GM23338 (cell line): ENCODE measurements at places on chromosomes 6 and 20. TPM values are rescaled to one million over a fixed set of nuclear protein-coding genes. Genes with fewer than 3 reads are reported as not detected.

The ZNF311 gene
- total RNA-seq, result 1.8 and 2.4 TPM in 2 replicates

The TRAPPC3L gene
- total RNA-seq, result not detected in 2 replicates

The APCDD1L gene
- total RNA-seq, result 4.6 and 10.9 TPM in 2 replicates

The C20orf144 gene
- total RNA-seq, result 0.66 TPM in 1 of 2 replicates, not detected in the other

DNA sequence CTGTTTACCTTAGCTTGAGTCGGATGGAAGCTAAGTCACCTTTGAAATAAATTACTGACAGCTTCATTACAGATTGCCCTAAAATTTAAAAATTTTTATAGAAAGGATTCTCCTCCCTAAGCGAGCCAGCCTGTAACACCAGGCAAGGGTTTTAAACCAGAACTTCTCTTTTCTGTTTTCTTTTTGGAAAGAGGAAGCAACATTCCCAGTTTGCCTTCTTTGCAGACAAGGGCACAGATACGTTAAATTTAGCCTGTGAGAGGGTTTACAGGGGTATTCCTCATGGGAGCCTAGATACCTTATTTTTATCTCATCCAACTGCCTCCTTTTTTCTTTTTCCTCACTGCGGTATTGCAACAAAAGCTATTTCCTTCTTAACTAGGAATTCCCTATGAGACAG lies 45.0 kb downstream of the GNAS start:
- no peaks in the 10 kb centered on the region for H3K36me3 ChIP-seq
- DNase-seq, result no peak
- H3K4me3 ChIP-seq, result no peak overlapping the region
- peak overlapping the region; percentile 50 for H3K27ac ChIP-seq
- peaks cover 90% of the 10 kb centered on the region for H3K4me1 ChIP-seq
- no peaks in the 10 kb centered on the region for H3K27me3 ChIP-seq

GRCh38 chr20:48585061-48585870 lies 242.5 kb downstream of the PREX1 start:
- H3K27me3 ChIP-seq, result no peaks in the 10 kb centered on the region
- DNase-seq, result no peak
- H3K4me1 ChIP-seq, result 0 out of 2 replicates have a peak, but pooled peaks cover 3% of the 10 kb centered on the region
- no peak overlapping the region for H3K4me3 ChIP-seq
- H3K36me3 ChIP-seq, result no peaks in the 10 kb centered on the region

DNA sequence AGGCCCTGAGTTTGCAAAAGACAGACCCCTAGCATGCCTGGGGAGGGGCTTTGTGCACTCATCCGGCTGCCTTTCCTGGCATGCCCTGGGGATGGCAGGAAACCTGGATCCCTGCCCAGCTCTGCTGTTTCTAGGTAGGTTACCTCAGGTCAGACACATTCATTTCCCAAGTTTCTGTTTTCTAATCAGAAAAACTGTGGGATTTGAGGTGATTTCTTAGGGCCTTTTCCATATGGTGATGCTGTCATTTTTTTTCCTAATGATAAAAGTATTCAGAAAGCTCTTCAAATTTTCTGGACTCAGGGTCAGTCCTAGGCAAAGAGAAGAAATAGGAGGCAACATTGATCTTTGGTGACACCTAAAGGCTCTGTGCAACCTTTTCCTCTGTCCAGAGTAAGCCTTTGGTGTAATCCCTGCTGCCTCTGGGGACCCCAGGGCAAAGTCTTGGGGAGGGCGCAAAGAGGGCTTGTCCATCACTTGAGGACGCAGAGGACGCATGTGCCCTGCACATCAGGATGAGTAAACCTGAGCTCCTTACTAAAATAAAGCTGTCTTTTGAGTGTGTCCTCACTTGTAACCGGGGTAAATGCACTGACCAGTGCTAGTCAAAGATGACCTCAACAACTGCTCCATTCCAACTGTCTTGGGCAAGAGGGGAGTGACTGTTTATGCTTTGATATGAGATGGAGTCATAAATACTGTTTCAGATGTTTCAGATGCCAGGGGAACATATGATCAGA lies 13.5 kb upstream of the TRAM2 start:
- H3K4me1 ChIP-seq, result no peaks in the 10 kb centered on the region; the same call in none of the 2 replicates
- H3K4me3 ChIP-seq, result no peak overlapping the region
- DNase-seq, result no peak
- H3K27ac ChIP-seq, result no peak overlapping the region

- H3K4me1 ChIP-seq, result no peaks in the 10 kb centered on the region
- no peak overlapping the region for H3K4me3 ChIP-seq
- no peak for DNase-seq
- no peaks in the 10 kb centered on the region for H3K27me3 ChIP-seq
- H3K36me3 ChIP-seq, result peaks cover 17% of the 10 kb centered on the region
Observed at GRCh38 chr20:38554986-38555385, 26.0 kb upstream of the ADIG start.

GRCh38 chr20:38878866-38879265 lies 47.4 kb upstream of the FAM83D start:
- peaks cover 7% of the 10 kb centered on the region for H3K4me1 ChIP-seq
- no peak overlapping the region for H3K4me3 ChIP-seq
- DNase-seq, result peak; percentile 87
- no peaks in the 10 kb centered on the region for H3K36me3 ChIP-seq
- H3K27me3 ChIP-seq, result no peaks in the 10 kb centered on the region

DNA sequence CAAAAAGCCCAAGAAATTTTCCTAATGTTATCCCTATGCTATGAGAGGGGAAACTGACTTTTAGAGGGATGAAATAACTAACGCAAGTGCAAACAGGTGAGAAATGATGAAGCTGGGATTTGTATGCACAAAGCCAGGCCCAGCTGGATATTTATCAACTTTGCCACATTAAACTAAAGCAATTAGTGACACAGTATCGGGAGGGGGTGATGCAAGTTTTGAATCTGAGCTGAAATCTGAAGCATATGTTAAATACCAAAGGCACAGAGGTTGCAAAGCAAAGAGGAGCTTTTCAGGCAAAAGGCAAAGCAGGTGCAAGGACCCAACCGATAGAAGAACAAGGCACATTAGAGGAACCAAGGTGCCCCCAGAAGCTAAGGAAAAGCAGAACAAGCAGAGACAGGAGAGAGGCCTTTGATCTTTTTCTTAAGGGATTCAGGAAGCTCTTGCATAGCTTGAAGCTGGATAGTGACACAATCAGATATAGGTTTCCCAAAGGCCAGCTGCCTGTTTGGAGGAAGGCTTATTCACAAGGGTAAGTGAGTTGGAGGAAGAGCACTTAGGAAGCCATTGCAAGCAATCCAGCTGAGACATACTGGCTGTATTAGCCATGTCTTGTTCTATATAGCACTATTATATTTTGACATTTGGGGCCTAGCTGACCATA lies 207.5 kb downstream of the HIVEP2 start:
- no peaks in the 10 kb centered on the region for H3K36me3 ChIP-seq
- H3K27me3 ChIP-seq, result no peaks in the 10 kb centered on the region
- no peak overlapping the region for H3K27ac ChIP-seq
- no peak for DNase-seq
- peaks cover 3% of the 10 kb centered on the region for H3K4me1 ChIP-seq

GRCh38 chr6:20605061-20605460 lies 70.8 kb downstream of the CDKAL1 start:
- no peaks in the 10 kb centered on the region for H3K4me1 ChIP-seq
- no peaks in the 10 kb centered on the region for H3K27me3 ChIP-seq
- H3K27ac ChIP-seq, result no peak overlapping the region
- DNase-seq, result no peak
- no peak overlapping the region for H3K4me3 ChIP-seq
- H3K36me3 ChIP-seq, result no peaks in the 10 kb centered on the region

DNA sequence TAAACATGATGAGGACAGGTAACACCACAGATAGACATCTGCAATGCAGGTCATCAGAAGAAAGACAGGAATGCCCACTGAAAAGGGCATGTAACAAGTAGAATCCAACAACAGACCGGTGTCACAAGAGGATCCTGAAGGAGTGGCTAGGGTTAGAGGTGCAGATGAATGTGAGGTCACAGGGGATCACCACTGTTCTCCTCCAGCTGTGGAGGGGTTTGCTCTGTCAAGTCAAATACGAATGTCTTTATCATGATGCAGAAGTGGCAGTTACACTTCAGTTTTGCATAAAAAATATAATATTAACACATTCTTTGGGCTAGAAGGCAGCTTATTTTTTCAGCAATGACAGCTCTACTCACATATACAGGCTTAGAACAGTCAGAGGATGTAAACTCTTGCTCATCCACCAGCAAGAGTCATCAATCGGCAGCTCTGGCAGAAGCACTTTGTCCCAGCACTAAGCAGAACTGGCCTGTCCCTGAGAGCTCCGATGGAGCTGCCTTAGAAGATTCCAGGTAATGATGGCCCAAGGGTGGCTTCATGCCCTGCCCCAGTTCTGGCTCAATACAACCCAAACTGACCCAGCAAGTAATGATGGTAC lies 130.4 kb upstream of the TRAF3IP2 start:
- H3K36me3 ChIP-seq, result peaks cover 7% of the 10 kb centered on the region; the same call in 1 of the 2 replicates
- no peak overlapping the region for H3K4me3 ChIP-seq
- no peak for DNase-seq
- peaks cover 5% of the 10 kb centered on the region for H3K4me1 ChIP-seq
- H3K27me3 ChIP-seq, result no peaks in the 10 kb centered on the region
- H3K27ac ChIP-seq, result no peak overlapping the region

DNA sequence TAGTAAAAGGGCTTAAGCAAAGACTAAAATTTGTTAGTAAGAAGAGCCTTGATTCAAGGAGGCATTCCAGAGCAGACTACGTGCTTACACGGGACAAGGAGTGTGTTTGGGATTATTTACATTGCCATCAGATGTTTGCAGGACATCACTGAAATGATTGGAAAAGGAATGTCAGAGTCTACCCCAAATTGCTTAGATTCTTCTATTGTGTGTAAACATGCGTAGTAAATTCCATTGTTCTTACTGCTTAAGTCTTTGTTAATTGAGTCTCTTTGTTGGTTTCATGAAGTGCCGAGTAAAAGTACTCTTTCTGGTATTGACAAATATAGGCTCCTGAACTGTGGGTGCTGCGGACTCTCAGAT lies 60.5 kb downstream of the CD83 start:
- H3K27ac ChIP-seq, result no peak overlapping the region
- H3K4me3 ChIP-seq, result no peak overlapping the region

GRCh38 chr6:146972546-146972945 lies 231.7 kb upstream of the STXBP5 start:
- H3K27ac ChIP-seq, result no peak overlapping the region
- no peaks in the 10 kb centered on the region for H3K36me3 ChIP-seq
- H3K4me1 ChIP-seq, result no peaks in the 10 kb centered on the region
- no peak for DNase-seq
- H3K4me3 ChIP-seq, result no peak overlapping the region
